ENCODE measurements at places on chromosomes 5 and 9. TPM values are rescaled to one million over a fixed set of nuclear protein-coding genes. Genes with fewer than 3 reads are reported as not detected.

Gene FRMPD1
- 0.32 TPM for total RNA-seq

Gene GPX3
- 26.4 TPM for total RNA-seq

Gene PCDHGA7
- 0.73 TPM for total RNA-seq

Gene GMCL2
- 0.13 TPM for total RNA-seq

Gene PTPRD
- total RNA-seq: 73.6 TPM

Gene DMXL1
- 44.8 TPM for total RNA-seq

Gene C9
- not detected for total RNA-seq

Gene GPR150
- not detected for total RNA-seq

Gene ZNF366
- not detected for total RNA-seq

Gene PHF24
- 0.35 TPM for total RNA-seq
